Activated CD4-positive, alpha-beta T cell treated with anti-CD3 and anti-CD28 coated beads, Interleukin-2, Interleukin-6, amounts not matched to agents 100 ng/mL and 50 ng/mL, durations not matched to agents 16 hours and 8 hours (primary cell): ENCODE measurements at places on chromosomes 11 and 22.

- no peak for DNase-seq
These were observed 51.0 kb upstream of the BARX2 start for GRCh38 chr11:129324533-129325175.

- DNase-seq: peak; percentile 24
These were observed 48.3 kb downstream of the TCF20 start for GRCh38 chr22:42222140-42222539.

- peak; percentile 68 for DNase-seq
These were observed 1.8 kb downstream of the FLI1 start for GRCh38 chr11:128695539-128696221.

- DNase-seq: no peak
These were observed 23.8 kb downstream of the SYTL2 start for GRCh38 chr11:85787168-85787567.

- no peak for DNase-seq
These were observed 72.3 kb downstream of the BBOX1 start for GRCh38 chr11:27112946-27113345.

- no peak for DNase-seq
These were observed 2.8 kb downstream of the ZFTA start for GRCh38 chr11:63765688-63766241.

DNA sequence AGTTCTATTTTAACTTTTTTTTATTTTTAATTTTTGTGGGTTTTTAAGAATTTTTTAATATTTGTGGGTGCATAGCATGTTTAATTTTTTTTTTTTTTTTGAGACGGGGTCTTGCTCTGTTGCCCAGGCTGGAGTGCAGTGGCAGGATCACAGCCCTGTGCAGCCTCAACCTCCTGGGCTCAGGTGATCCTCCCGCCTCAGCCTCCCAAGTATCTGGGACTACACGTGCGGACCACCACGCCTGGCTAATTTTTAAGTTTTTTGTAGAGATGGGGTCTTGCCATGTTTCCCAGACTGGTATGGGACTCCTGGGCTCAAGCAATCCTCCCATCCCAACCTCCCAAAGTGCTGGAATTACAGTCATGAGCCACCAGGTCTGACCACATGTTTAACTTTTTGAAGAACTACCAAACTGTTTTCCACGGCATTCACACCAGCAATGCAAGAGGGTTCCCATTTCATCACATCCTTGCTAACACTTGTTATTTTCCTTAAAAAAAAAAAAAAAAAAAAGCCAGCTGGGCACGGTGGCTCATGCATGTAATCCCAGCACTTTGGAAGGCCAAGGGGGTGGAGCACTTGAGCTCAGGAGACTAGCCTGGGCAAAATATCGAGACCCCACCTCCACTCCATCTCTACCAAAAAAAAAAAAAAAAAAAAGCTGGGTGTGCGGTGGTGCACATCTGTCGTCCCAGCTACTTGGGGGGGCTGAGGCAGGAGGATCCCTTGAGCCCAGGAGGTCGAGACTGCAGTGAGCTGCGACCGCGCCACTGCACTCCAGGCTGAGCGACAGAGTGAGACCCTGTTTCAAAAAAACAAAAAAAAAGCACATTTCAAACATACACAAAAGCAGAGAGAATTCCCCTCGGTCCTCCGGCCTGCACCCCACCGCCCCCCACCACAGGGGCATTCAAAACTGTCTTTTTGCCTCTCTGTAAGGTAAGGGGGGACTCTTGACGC is 16.7 kb upstream of the TXNRD2 start:
- no peak for DNase-seq

- no peak for DNase-seq
These were observed 36.0 kb upstream of the YPEL1 start for GRCh38 chr22:21771631-21771976.

DNA sequence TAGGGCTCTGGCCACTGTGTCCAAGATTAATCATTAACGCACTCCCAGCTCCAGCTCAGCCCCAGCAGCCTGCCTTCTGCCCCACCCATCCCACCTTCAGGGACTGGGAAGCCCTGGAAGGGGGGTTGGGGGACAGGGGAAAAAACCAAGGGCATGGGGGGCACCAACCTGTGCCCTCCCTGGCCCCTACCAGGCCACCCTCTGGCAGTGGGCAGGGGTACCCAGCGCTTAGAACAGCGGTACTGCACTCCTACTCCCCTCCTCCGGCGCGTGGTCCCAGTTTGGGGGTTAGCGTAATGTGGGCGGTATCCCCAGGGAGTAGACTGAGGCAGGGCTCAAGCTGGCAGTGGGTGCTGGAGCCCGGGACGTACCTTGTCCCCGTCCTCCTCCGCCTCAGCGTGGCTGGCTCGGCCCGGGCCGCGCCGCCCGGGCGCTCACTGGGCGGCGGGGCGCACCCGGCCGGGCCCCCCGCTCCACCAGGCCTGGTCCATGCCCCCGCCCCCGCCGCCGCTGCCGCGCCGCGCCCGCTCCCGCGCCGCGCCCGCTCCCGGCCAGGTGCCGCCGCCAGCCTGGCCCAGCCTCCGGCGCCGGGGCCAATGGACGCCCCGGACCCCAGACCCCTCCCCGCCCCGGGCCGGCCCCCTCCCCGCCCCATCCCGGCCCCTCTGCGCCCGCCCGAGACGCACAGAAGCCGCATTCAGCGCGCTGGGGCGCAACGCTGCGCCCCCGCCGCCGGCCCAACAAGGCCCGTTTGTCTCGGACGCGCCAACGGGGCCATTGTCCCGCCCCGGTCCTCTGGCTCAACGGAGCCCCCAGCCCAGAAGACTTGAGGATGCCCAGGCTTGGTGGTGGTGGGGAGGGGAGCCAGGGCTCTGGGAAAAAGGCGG is at the start of gene GAL3ST1:
TSS of gene GAL3ST1 (minus strand) at position 571 of the 887 bp plus-strand sequence. CDS start 17,273 bp downstream, outside the sequence.
- DNase-seq: no peak

DNA sequence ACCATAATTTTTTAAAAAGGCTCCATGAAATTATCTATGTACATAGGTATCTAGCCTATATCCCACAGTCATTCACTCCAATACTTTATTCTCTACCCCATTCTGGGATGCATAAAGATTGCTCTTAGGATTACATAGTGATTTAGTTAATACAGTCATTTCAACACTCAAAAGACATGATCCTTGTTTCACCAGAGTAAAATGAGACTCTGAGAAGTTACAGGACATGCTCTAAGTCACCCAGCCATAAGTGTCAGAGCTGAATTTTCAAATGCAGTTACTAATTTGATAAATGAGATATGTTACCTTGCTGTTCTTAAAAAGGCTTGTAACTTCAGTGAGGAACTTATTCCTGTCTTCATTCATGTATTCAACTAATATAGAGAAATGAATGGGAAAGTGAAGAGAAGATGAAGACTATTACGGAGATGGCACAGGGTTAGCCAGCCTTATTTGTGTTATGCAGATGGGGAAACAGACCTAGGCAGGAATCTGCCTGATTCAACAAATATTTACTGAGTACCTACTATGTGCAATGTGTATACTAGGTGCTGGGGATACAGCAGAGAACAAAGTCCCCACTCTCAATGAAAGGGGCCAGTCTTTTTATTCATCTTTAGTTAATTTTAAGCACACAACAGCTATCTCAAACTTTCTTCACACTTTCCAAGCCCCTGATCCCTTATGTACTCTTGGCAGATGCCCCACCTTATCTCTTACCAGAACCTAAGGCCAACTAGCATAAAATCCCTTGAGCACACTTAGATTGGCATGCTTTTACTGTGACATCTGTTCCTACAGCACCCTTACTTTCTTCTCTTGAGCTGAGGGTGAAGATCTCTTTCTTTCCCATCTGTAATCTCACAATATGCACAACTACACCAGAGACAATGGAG is 21.6 kb downstream of the MAPK1 start:
- DNase-seq: no peak

DNA sequence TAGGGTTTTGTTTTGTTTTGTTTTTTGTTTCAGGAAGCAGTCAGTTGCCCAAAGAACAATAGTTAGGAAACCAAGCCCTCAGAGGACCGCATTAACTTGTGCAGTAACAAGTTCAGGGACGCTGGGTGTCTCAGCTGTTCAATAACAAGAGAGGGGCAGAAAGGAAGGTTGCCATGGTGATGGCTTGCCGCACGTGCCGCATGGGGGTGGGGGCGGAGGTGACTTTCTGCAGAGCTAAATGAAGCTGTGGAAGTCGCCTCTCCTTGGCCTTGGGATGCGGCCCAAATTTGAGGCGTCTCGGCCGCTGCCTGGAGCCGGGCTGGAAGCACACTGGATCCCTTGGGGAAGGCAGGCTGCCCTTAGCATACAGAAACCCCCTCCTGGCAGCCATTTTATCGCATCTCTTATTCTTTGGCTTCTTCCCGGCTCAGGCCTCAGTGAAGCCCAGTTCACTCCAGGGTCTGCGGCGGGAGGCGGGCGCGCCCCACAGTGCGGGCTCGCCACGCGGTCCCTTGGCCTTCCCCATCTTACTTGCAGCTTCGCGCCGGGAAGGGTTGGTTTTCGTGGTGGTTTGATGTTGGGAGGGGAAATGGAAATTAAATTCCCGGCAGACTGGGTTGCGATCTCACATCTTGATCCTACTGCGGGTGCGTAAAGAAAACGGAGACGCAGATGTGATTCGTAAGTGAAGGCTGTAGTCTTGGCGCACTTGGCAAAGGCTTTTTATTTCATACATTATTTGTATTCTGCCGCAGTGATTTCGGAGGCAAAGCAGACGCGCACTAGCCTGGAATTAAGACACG is 94.3 kb downstream of the SLC17A6 start:
- DNase-seq: peak; percentile 7

- DNase-seq: no peak
These were observed 173.3 kb downstream of the CADM1 start for GRCh38 chr11:115330684-115331482.

GRCh38 chr11:128821556-128821955 is 45.5 kb downstream of the KCNJ1 start:
- DNase-seq: no peak

DNA sequence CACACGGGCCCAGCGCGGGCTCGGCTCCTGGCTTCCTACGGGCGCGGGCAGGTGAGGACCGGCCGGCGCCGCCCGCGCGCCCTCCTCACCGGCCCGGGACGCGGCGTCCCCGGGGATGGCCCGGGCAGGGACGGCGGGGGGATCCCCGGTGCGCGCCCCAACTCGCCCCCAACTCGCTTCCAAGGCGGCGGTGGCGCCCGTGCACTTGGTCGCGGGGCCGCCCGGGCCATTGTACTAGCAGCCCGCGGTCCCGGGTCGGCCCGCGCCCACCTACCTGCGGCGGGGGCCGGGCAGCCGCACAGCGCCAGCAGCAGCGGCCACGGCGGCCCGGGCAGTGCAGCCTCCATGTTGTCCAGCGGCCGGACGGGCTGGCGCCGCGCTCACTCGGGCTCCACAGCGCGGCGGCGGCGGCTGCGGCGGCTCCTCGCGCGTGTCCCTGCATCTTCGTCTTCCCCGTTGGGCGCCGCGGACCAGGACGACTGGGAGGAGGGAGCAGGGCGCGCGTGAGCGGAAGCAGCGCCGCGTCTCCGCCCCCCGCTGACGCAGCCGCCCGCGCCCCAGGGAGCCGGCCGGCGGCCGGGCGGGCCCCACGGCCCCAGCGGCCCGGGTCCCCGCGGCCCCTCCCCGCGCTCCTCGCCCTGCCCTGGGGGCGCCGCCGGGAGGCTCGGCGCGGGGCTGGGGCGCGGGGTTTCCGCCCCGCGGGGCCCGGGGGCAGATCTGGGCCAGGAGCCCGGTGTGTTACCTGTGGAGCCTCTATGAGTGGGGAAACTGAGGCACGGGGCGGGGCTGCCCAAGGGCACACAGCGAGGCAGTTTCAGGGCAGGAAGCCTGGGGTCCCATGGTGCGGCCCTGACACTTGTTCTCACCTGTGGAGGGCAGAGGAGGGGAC is 159.3 kb upstream of the GRK3 start:
- DNase-seq: peak; percentile 80

DNA sequence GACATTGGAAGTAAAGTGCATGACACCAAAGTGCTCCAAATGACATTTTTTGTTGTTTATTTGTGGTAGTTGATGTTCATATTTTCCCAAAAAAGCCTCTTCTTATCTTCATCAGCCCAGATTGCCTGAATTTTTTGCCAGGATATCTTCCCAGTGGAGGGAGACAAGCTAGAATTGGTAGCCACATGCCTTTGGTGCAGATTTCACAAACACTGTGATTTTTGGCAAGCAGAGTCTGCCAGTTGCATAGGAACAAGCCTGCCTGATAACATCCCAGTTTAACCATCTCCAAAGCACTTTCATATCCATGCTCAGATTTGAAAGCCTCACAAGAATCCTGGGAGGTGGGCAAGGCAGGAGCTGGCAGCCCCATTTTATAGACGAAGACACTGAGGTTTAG is 102.3 kb upstream of the SYT13 start:
- no peak for DNase-seq

GRCh38 chr11:108805030-108805429 is 140.2 kb downstream of the DDX10 start:
- no peak for DNase-seq

- DNase-seq: no peak
These were observed 589.5 kb downstream of the OPCML start for GRCh38 chr11:132942611-132943356.

DNA sequence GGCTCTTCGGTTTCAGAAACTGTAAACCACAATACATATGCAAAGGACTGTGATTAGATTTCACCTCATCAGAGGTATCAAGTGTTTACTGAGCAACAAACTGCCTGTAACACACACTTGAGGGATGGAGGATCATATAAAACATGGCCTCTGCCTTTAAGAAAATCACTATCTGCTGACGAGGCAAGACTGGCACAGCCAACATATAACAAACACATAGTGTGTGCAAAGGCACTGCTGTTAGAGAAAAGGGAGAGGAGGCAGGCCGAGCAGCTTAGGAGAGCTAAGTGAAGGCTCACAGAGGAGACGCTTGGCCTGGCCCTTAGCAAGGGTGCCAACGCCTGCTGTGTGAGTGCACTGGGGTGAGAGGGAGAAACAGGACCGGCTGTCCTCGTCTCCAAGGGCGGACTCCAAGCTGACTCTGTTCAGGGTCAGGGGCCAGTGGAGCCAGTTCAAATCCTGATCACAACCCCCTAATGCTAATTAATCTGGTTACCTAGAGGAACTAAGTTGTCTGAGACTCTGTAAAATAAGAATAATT is 48.2 kb downstream of the LRFN4 start:
- no peak for DNase-seq

DNA sequence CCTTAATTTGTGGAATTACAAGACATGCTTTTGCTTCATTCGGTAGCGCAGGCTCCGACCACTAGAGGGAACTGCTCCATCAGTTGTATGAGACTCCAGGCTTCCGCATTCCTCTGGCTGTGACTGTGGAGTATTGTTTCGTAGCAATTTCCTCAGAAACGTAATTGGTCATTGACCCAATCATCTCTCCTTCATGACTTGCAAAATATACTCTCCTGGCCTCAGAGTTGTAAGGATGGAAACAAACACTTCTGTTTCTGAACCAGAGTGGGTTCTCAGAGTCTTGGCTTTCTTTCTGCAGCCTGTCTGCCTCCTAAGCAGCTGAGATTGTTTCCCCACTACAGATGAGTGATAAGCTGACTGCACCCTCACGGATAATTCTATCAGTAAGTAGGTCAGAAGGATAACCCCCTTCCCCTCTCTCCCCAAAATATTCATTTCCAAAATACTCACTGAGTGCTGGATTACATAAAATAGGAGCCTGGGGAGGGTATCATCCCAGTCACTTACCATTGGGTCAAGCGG is 146.8 kb upstream of the ZC3H12C start:
- peak; percentile 82 for DNase-seq

- DNase-seq: no peak
These were observed 39.5 kb upstream of the ADA2 start for GRCh38 chr22:17258788-17259148.
